ENCODE measurements at places on chromosomes 13 and 19. TPM values are rescaled to one million over a fixed set of nuclear protein-coding genes. Genes with fewer than 3 reads are reported as not detected.
A peak's percentile ranks its signal among the peaks of the same experiment; 100 is the strongest.

DNA sequence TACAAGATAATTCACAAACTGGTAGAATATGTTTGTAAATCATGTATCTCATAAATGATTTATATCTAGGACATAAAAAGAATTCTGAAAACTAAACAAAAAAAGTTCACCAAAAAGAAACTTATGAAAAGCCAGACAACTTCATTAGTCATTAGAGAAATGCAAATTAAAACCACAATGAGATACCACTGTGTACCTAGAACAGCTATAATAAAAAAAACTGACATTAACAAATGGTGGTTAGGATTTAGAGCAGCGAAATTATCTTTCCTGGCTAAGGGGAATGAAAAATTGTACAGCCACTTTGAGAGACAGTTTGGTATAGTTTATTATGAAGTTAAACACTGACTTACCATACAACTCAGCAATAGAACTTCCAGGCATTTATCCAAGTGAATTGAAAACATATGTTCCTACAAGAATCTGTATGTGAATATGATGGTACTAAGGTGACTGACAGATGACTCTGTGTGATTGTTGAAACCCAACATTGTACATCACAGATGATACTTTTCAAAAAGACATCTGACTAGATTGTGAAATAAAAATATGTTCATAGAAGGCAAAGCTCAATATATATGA is 41.8 kb downstream of the UGGT2 start:
- DNase-seq, result no peak

The ZNF534 gene
- not detected for total RNA-seq

DNA sequence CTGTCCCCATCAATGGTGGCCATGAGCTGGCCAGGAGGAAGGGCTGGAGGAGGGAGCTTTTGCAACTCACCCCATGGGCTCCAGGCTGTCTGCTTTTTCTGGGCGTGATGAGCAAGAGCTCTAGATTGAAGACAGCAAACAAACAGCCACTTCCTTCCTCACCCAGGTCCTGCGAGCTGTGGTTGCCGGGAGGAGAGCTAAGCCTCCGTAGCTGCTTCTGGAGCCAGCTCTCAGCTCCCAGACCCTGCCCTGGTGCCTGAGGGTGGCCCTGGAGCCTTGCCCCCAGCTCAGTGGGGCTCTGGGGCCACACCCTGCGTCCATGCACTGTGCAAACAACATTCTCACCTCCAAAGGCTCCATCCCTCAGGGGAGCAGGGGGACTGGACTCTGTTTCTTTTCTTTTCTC is 6.2 kb downstream of the MYO1F start:
- DNase-seq, result no peak

The TUBB4A gene
- total RNA-seq, result 2.9 TPM

DNA sequence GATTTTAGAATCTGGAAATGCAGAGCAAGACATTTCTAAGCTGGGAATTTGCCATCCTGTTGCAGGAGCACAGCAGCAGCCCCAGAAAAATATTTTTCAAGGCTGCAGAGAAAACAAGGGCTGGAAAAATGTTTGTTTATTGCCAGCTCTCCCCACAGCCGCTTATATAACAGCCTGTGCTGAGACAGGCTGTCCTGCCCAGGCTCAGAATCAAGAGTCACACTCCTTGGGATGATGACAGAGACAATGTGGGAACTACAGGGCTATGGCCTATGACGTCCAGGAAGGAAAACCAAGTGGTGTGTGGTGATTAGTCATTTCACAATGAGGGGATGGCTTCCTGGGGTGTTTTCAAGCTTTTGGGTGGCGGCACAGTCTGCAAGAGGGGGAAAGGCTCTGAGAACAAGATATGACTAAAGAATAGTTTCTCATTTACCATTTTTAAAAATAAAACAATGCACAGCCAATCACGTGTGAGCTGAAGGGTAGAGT is 136.3 kb upstream of the SERP2 start:
- no peak for DNase-seq

The FUT1 gene
- 6.1 TPM for total RNA-seq

The CEACAM16 gene
- total RNA-seq, result not detected

The CFAP97D2 gene
- total RNA-seq, result not detected

DNA sequence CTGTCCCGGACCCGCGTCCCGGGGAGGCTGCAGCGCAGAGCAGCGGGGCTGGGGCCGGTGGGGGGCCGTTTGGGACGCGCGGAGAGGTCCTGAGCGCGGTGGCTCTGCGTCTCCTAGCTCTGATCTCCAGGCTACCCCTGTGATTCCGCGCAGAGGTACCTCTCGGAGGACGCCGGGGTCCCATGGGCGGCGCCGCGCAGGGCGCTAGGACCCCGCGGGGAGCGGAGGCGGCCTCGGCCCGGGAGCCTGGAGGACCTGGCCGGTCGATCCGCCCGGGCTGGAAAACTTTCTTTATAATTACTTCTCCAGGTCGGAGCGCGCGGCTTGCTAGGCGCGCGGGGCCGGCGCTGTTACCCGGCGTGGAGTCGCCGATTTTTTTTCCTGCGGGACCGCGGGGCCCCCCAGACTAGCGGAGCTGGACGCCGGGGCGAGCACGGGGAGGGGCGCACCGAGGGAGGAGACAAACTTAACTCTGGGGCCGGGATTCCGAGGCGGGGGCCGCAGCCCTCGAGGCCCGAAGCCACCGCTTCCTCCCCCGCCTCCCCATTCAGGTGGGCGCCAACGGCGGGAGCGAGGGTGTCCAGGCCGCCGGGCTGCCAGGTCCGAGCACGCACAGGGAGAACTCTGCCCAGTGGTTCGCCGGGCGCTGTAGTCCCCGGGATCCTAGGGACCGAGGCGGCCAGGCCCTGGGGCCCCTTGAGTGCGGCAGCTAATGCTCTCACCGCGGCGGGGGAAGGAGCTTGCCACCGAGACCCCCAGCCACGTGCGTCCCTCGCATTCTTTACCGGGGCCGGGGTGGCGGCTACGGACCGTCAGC is 848 bp upstream of the CEBPA start:
- DNase-seq, result peak; percentile 89

The IGFL2 gene
- total RNA-seq, result 0.17 TPM

- DNase-seq, result no peak
Measured at GRCh38 chr13:103164251-103164650, 98.0 kb upstream of the SLC10A2 start.

DNA sequence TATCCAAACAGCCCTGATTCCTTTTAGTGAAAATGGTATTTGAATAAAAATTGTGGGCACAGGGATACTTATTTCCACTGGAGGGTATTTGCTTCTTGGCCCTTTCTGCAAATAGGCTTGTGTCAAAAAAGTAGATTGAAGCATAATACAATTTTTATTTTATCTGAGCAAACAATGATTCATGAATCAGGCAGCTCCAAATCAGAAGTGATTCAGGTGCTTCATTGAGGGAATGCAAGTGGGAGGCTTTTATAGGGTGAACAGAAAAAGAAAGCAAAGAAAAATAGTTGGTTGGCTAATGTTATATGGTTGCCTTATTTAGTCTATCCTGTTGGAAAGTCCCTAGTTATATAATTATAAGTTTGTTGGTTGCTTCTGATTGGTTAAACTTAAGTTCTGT is 117.9 kb downstream of the ITGBL1 start:
- DNase-seq, result no peak

The UBXN6 gene
- 36.0 TPM for total RNA-seq

DNA sequence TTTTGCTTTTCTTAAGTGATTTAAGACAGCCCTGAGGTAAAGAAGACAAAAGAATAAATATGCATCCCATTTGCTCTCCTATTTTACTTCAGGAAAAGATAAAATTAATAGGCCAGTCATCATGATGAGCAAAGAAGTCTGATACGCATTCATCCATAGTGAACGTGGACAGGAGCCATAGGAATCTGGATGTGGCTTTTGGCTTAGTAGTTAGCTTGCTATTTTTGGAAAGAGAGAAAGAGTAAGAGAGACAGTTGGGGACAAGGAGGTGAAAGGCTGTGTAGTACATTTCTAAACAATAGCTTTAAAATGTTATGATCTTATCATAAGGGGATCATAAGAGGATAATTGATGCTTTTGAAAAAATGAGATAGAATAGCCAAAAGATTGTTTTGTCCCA is 545.2 kb downstream of the IRS2 start:
- no peak for DNase-seq

GRCh38 chr19:15196360-15197005 is 4.3 kb downstream of the NOTCH3 start:
- peak; percentile 21 for DNase-seq

The ZNF440 gene
- total RNA-seq, result 0.55 TPM

The LCP1 gene
- total RNA-seq, result 0.62 TPM

The ERFL gene
- not detected for total RNA-seq

DNA sequence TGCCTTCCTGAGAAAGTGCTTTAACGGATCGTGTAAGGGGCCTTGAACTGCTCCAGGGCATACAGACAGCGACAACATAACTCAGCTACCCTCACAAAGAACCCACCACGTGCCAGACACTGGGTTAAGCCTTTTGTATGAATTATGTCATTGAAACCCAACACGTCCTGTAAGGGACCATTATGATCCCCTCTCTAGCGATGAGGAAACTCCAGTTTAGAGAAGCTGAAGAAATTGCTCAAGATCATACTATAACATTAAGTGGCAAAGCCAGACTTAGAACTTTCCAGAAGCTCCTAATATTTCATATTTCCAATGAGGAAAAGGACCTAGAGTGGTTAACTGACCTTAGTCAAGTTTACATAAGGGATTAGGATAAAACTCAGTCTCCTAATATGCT is 57.0 kb upstream of the RAP2A start:
- DNase-seq, result no peak

GRCh38 chr13:43665388-43665787 is 121.4 kb downstream of the ENOX1 start:
- no peak for DNase-seq

The SIGLEC14 gene
- total RNA-seq, result not detected

GRCh38 chr19:46620716-46621115 is 4.2 kb downstream of the PTGIR start:
- no peak for DNase-seq

The C5AR1 gene
- not detected for total RNA-seq

GRCh38 chr19:52296400-52296772 is 583 bp upstream of the ZNF480 start:
- no peak for DNase-seq

- DNase-seq, result no peak
Measured at GRCh38 chr19:33498391-33499000, 23.1 kb downstream of the PEPD start.

GRCh38 chr13:93789058-93789457 is 562.5 kb downstream of the GPC6 start:
- DNase-seq, result no peak

The SPACA7 gene
- not detected for total RNA-seq
